Left lung (tissue), 14 donors: ENCODE measurements at places on chromosomes 12 and 14. TPM values are rescaled to one million over a fixed set of nuclear protein-coding genes. Genes with fewer than 3 reads are reported as not detected.

Gene ALDH2
- 91.6 TPM for polyA plus RNA-seq

Gene NOS1
- polyA plus RNA-seq = 0.30 TPM

Gene DBX2
- not detected for polyA plus RNA-seq

Gene SMCO3
- 0.68 TPM for polyA plus RNA-seq

Gene C12orf54
- 1.7 TPM for polyA plus RNA-seq

Gene MFAP5
- polyA plus RNA-seq = 0.68 TPM

Gene PSME1
- polyA plus RNA-seq = 189 TPM

Gene NELL2
- polyA plus RNA-seq = 31.5 TPM

Gene WNT1
- polyA plus RNA-seq = not detected

Gene CCDC177
- polyA plus RNA-seq = 0.05 TPM

Gene SLC7A7
- 9.7 TPM for polyA plus RNA-seq

Gene MYF5
- not detected for polyA plus RNA-seq

Gene IQSEC3
- 7.2 TPM for polyA plus RNA-seq

Gene GPN3
- 28.7 TPM for polyA plus RNA-seq

Gene SOX5
- 28.0 TPM for polyA plus RNA-seq

Gene SCNN1A
- 2.3 TPM for polyA plus RNA-seq

Gene CLSTN3
- polyA plus RNA-seq = 65.7 TPM

Gene SLC41A2
- polyA plus RNA-seq = 4.9 TPM

Gene NDRG2
- polyA plus RNA-seq = 152 TPM

Gene TSPAN31
- polyA plus RNA-seq = 81.7 TPM

Gene KRT4
- polyA plus RNA-seq = 2.3 TPM

Gene AKAP3
- 1.0 TPM for polyA plus RNA-seq

Gene AQP2
- 0.49 TPM for polyA plus RNA-seq

Gene B4GALNT3
- polyA plus RNA-seq = 2.7 TPM

Gene FRS2
- polyA plus RNA-seq = 43.8 TPM

Gene DIABLO
- polyA plus RNA-seq = 52.4 TPM

Gene CDCA3
- polyA plus RNA-seq = 37.1 TPM

Gene DPPA3
- polyA plus RNA-seq = not detected

Gene ZNF384
- 90.9 TPM for polyA plus RNA-seq

Gene TDRD9
- polyA plus RNA-seq = 0.93 TPM

Gene OTX2
- not detected for polyA plus RNA-seq

Gene TAS2R9
- polyA plus RNA-seq = not detected

Gene POTEM
- not detected for polyA plus RNA-seq

Gene SLC39A5
- 6.6 TPM for polyA plus RNA-seq

Gene DLGAP5
- polyA plus RNA-seq = 21.6 TPM

Gene OAS3
- 19.4 TPM for polyA plus RNA-seq

Gene MAGOHB
- 40.2 TPM for polyA plus RNA-seq

Gene CAPZA3
- polyA plus RNA-seq = 1.4 TPM

Gene PRIMA1
- 0.85 TPM for polyA plus RNA-seq

Gene APOF
- not detected for polyA plus RNA-seq

Gene OR6C76
- polyA plus RNA-seq = not detected

Gene TAS2R7
- not detected for polyA plus RNA-seq

Gene SERPINA5
- 0.26 TPM for polyA plus RNA-seq

Gene FIGNL2
- polyA plus RNA-seq = 2.3 TPM

Gene KLRC4
- polyA plus RNA-seq = 0.32 TPM

Gene IL31
- polyA plus RNA-seq = not detected

Gene KCNK10
- polyA plus RNA-seq = 0.21 TPM

Gene SSPN
- polyA plus RNA-seq = 15.3 TPM

Gene NUP37
- 31.6 TPM for polyA plus RNA-seq

Gene LPAR5
- polyA plus RNA-seq = 1.8 TPM

Gene CCDC60
- polyA plus RNA-seq = 1.6 TPM

Gene PLCZ1
- 1.8 TPM for polyA plus RNA-seq

Gene ERG28
- polyA plus RNA-seq = 28.3 TPM

Gene DENND5B
- polyA plus RNA-seq = 8.7 TPM

Gene OTOGL
- polyA plus RNA-seq = 0.56 TPM

Gene MSI1
- 17.6 TPM for polyA plus RNA-seq

Gene TMEM253
- 1.5 TPM for polyA plus RNA-seq

Gene OR4E2
- polyA plus RNA-seq = not detected

Gene OTUB2
- 4.0 TPM for polyA plus RNA-seq
